KBM-7 (cell line): ENCODE measurements at places on chromosomes 3 and 15.
A peak's percentile ranks its signal among the peaks of the same experiment; 100 is the strongest.

- DNase-seq, result no peak
Observed at GRCh38 chr3:71599416-71599815, 15.9 kb upstream of the FOXP1 start.

DNA sequence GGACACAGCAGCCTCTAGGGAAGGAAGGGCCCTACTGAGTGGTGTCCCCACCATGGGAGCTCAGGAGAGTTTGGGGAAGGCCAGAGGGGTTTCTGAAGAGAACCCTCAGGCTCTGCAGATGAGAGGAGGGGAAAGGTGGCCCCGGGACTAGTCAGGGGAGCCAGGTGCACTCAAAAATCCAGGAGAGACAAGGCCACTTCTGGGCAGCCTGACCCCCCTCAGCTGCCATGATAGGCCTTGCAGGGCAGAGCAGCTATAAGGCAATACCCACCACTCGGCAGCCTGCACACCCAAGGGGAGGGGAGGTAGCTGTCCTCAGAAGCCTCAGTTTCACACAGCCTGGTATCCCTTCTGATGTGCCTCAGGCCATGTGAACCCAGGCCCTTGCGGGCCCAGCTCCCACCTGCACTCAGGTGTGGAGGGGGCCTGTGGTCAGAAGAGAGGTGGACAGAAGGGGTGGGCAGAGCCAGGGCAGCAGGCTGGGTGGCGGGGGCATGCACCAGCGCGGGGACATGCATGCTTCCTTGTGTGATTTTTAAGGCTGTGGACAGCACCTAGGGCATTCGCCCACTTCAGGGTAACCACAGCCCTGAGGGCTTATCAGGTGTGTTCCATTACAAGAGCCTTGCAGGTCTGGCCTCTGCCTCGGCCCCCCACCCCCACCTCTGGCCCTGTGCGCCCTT lies 34.6 kb downstream of the SRPRB start:
- DNase-seq, result no peak

GRCh38 chr15:95639208-95639607 lies 691.3 kb upstream of the NR2F2 start:
- no peak for DNase-seq

GRCh38 chr3:27680517-27681246 lies 41.4 kb downstream of the EOMES start:
- no peak for DNase-seq

DNA sequence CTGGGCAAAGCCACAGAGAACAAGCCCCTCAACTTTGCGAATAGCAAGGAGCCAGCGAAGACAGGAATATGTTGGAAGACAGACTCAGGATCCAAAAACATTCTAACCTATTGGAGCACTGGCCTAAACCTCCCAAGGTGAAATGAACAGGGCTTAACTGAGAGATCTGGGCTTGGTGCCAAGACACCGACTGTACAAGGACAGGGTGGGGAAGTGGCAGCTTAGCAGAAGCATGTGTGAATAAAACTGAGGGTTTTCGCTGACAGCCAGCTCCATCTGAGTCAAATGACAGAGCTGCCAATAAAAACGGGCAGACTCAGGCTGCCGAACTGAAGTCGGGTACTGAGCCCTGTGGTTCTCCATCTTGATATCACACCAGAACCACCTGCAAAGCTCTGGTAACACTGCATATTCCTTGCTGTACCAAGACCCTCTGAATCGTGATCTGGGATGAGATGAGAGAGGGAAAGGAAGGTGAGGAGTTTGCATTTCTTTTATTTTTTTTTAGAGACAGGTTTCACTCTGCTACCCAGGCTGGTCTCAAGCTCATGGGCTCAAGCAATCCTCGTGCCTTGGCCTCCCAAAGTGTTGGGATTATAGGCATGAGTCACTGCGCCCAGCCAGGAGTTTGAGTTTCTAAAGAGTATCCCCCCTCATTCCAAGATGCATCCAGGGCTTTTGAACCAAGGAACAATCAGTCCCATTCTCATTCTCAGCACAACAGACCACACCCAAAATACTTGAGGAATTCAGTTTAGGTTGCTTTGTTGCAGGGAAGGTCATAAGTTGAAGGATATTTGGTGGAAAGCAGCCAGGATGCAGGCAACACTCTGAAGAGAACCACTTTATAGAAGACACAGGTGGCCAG lies 6.0 kb upstream of the PLCB2 start:
- peak; percentile 85 for DNase-seq

DNA sequence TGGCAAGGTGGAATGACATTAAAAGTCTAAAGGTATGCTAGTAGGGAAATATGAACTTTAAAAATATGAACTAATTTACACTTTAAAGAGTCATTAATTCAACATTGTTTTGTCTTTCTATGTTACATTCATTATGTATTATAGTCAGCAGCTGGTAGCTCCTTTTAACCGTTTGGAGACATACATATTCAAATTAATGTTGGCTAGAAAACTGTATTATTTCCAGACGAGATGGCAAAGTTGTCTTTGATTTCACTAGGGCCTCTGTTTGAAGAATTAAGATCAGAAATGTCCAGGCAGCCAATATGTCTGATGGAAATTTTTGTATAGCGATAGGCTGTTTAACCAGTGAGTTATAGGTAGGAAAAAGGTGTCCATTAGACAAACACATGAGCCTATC lies 817.6 kb downstream of the GRM7 start:
- DNase-seq, result no peak

- DNase-seq, result peak; percentile 55
Observed at GRCh38 chr3:113747283-113748046, 630 bp downstream of the ATP6V1A start.

- no peak for DNase-seq
Observed at GRCh38 chr3:189455009-189455408, 176.2 kb upstream of the TP63 start.
